ENCODE measurements at places on chromosomes 5 and 9. TPM values are rescaled to one million over a fixed set of nuclear protein-coding genes. Genes with fewer than 3 reads are reported as not detected.

The CATSPER3 gene
- total RNA-seq = 0.65 TPM

The F2RL2 gene
- 7.1 TPM for total RNA-seq

The SAPCD2 gene
- 0.26 TPM for total RNA-seq

The DNAJC21 gene
- total RNA-seq = 61.9 TPM

The GLRA1 gene
- total RNA-seq = not detected

The RNF183 gene
- total RNA-seq = not detected
